CD4-positive, alpha-beta T cell treated with Interleukin-17A for 1 hour (primary cell): ENCODE measurements at places on chromosomes 1 and 21.
A peak's percentile ranks its signal among the peaks of the same experiment; 100 is the strongest.

- DNase-seq = peak; percentile 85
These were observed 15.8 kb upstream of the S100A11 start for GRCh38 chr1:152052606-152053005.

DNA sequence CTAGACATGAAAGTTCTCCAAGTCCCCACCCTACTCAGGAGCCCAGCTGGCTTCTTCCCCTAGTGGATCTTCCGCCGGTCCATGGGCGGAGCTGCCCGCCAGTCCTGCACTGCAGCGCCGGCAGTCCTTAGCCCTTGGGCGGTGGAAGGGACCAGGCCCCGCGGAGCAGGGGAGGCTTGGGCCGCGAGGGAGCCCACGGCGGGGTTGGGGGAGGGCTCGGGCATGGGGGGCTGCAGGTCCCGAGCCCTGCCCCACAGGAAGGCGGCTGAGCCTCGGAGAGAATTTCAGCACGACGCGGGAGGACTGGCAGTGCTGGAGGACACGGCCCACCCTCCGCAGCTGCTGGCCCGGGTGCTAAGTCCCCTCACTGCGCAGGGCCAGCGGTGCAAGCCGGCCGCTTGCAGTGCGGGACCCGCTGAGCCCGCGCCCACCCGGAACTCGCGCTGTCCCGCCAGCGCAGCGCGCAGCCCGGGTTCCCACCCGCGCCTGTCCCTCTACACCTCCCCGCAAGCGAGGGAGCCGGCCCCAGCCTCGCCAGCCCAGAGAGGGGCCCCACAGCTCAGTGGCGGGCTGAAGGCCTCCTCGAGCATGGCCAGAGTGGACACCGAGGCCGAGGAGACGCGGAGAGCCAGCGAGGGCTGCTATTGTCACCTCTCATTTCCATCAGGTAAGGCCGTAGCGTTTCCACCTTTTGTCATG lies 1398.6 kb downstream of the MRPL39 start:
- no peak for DNase-seq

GRCh38 chr1:157360023-157360390 lies 192.3 kb downstream of the FCRL5 start:
- DNase-seq = no peak

GRCh38 chr1:101107496-101108110 lies 82.0 kb upstream of the DPH5 start:
- DNase-seq = no peak

- DNase-seq = no peak
These were observed 262.5 kb downstream of the HLX start for GRCh38 chr1:221141606-221142285.

GRCh38 chr1:92203105-92203504 lies 14.6 kb upstream of the C1orf146 start:
- no peak for DNase-seq

DNA sequence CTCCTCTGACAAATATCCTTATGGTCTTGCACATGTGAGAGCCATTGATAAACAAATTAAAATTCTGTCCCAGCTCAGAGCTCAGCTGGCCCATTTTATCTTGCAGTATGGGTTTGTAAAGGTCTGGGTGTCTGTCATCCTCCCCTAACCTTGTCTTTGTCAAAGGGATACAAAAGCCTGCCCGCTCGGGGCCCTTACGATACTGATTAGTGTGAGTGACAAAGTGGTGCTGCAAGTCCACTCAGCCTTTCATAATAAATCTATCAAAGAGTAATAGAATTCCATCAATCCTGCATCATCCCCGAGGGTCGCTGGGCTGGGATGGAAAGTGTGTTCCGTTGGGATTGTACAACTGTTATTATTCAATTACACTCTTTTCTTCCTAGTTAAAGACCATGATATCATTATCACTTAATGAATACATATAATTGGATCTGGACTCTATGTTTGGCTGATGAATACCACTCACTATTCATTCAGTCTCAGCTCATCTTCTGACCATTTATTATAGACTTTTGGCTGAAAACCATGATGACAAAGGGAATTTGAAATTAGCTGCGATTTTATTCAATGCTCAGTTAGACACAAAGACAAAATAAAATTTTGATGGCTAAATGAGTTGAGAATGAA lies 122.5 kb upstream of the FOXD3 start:
- no peak for DNase-seq

DNA sequence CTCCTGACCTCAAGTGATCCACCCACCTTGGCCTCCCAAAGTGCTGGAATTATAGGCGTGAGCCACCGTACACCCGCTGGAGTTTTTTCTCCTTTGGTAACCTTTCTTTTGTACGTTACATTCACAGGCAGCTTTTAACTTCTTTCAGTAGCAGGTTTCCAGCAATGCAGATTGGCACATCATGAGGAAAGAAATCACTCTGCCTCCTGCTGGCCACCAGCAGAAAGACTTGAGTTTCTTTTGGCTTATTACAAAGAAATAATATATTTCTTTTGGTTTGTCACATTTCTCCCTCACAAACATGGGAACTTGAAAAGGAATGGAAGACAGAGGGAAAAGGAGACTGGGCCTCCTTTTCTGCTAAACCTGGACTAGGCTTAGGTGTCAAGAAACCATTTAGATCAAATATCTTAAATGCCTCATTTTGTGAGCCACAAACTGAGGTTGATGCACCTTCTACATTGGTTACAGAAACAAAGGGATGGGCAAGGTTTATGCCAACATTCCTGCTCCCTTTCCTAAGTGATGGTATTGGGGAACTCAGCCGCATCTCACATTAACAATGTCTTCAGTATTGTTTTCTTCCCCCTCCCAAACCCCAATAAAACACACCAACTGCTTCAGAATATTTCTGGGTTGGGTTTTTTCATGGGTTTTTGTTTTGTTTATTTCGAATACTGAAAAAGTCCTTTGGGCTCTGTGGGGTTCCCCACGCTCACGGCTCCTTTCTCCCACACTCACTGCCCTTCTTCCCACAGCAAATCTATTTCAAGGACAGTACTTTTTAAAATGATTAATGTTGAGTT lies 7.7 kb downstream of the ENSA start:
- DNase-seq = peak; percentile 79

GRCh38 chr1:26094677-26095383 lies 16.8 kb upstream of the PDIK1L start:
- DNase-seq = no peak

DNA sequence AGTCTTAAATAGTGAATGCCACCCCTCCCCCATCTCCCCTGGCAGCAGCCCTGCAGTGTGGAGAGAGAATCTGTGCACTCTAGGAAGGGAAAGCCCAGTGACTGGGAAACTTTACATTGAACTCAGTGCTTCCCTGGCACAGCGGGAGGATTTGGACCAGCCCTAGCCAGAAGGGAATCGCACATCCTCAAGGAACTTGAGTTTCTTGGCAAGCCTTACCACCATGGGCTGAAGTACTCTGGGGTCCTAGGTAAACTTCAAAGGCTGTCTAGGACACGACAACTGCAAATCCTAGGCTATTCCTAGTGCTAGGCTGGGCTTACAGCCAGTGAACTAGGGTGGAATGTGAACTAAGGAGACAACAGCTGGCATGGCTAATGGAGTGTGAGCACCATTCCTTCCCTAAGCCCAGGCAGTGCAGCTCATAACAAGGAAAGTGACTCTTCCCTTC lies 88.3 kb downstream of the COL24A1 start:
- no peak for DNase-seq

DNA sequence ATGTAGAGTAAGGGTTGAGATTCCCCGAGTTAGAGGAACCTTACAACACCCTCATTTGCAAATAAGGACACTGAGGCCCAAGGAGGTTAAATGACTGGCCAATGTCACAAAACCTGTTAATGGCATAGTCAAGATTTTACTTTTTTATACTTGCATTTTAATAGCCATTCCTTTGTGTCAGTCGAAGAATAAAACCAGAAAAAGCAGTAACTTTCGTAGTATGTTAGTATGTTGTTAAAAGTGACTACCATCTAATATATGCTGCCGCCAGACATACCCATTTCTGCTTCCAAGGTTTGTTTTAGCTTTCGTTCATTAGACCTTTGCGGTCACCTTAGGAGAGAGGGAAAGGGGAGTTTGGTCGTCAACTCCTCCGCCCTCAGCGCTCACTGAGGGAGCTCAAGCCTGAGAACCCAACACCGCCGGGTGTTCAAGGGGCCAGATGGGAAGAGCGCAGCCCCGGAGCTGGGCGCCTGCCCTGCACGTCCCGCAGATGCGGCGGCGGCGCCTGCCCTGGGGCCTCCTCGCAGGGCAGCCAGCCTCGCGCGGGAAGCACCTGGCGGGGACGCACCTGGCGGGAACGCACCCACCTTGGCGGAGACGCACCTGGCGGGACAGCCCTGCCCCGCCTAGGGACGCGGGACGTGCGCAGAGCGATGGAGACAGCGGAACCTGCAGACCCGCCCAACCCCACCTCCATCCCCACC lies 466 bp downstream of the VPS26C start:
- no peak for DNase-seq

DNA sequence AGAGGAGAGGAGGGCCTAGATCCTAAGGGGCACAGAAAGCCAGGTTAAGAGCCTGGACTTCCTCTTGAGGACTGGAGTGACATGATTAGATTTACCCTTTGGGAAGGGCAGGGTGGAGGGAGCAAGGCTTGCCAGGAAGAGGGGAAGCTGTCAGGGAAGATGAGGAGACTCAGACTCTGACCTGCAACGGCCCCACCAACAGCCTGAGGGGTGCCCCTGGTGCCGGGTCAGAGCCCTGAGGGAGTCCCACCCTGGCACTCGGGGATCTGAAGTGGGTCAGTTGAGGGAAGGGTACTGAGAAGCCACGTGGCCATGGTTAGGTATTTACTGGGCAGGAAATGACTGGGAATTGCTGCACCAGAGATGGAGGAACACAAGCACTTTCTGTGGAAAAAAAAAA lies 9.8 kb downstream of the ECE1 start:
- DNase-seq = no peak

GRCh38 chr1:184790642-184791549 lies 36.2 kb upstream of the EDEM3 start:
- no peak for DNase-seq

- no peak for DNase-seq
These were observed 2.4 kb upstream of the COL11A1 start for GRCh38 chr1:103110701-103111100.

GRCh38 chr1:21863981-21864380 lies 51.9 kb downstream of the LDLRAD2 start:
- no peak for DNase-seq

GRCh38 chr21:28884976-28885852 lies 107.5 kb downstream of the LTN1 start:
- DNase-seq = peak; percentile 94

GRCh38 chr1:67540025-67540732 lies 110.0 kb upstream of the SERBP1 start:
- no peak for DNase-seq

GRCh38 chr21:25175938-25176337 lies 431.3 kb downstream of the MRPL39 start:
- DNase-seq = no peak

DNA sequence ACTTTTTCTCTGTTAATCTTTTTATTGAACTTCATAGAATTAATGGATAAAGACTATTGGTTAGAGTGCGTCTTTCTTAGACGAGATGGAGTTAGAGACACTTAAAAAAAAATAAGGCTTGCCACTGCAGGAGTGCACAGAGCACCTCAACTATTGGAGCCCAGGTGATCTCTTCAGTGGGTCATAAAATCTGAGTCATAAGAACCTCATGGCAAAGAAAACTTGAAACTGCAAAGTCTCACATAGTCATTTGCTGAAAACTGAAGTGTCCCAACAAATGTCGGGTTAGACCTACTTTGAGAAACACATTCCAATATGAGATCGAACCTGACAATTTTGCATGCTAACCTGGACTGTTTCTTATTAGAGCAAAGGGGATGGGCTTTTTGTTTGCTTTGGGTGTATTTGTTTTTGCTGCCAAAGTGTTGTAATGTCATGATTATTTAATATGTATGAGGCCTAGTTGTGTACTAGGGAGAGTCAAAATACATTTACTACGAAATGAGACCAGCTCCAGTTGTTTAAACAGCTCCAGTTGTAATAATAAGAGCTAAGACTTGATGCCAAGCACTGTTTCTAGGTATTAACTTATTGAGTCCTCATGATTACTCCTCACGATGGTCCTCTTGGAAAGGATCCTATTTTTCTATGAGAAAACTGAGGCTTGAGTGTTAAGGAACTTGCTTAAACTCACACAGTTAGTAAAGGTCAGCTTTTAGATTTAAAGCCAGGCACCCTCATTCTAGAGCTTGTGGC lies 65.1 kb downstream of the DDR2 start:
- no peak for DNase-seq

GRCh38 chr1:162696286-162696862 lies 64.1 kb downstream of the DDR2 start:
- DNase-seq = no peak

DNA sequence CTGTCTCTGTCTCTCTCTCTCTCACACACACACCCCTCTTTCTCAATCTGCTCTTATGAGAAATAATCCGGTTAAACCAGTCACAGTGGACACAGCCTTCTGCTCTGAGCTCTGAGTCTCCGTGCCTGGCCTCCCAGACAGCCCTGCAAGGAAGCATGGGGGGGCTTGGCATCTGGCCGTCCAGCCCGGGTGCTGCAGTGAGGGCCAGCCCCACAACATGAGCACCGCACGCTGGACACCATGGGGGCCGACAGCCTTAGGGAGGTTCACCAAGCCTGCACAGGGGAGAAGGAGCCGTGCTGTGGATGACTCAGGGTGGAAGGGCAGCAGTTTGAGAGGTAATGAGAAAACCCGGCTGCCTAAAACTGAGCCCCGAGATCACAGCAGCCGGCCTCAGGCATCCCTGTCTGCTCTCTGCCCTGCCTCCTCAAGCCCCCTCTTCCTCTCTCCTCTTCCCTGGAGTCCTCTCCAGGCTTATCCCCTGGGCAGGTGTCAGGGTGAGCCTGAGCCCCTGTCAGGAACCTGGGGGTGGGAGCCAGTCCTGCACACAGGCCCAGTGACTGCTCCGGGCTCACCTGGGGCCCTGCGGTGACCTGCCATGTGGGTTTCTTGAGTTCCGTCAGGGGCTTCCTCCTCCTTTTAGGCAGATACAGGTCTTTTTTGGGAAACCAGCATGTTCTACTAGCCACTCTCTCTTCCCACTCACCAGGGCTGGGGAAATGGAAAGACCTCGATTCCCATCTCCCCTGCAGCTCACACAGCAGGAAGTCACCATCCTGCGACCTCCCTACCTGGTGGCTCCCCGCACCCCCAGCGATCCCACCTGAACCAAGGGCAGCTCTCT lies 92.8 kb downstream of the ITPKB start:
- DNase-seq = no peak

GRCh38 chr1:229380536-229381160 lies 37.8 kb upstream of the CCSAP start:
- DNase-seq = no peak

DNA sequence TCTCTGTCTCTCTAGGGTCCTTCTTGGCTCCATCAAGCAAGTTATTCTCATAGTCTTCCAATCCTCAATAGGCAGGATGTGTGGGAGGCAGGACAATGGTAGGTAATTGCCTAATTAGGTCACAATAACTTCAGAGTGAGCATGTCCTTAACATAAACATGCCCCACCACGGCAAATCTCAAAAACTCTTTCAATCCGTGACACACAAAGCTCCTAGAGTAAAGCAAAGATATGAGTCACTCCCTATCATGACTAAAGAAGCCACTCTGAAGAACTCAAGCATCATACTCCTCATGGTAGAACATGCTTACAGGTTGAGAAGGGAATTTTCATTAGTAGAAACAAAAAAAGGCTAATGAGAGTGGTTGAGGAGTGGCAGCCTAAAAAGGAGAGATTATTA lies 4.9 kb downstream of the HAO2 start:
- DNase-seq = no peak
